NCI-H1048 (cell line): ENCODE measurements at places on chromosomes 2 and 18.

DNA sequence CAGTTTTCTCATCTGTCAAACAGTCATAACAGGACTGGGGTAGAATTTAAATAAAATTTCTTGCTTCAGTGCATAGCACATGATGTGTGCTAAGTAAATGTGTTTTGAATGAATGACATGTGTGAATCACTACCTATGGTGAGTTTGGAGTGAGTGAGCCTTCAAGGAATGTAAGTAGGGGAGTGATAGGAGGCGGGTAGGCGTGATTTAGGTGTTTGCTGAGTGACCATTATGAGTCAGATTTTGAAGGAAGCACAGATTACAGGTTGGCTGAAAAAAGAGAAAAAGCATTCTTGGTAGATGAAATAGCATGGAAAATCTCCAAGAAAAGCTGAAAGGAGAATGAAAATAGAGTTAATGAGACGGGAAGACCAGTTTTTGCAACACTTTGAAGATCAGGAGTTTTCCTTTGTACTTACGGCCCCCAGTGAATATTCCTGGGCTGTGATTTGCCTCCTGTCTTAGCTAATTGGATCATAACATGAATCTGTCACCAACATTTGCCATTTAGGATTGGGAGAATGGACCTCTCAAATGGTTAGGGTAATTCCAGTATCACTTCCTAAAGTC, 136.9 kb upstream of the GATA6 start:
- DNase-seq = no peak

DNA sequence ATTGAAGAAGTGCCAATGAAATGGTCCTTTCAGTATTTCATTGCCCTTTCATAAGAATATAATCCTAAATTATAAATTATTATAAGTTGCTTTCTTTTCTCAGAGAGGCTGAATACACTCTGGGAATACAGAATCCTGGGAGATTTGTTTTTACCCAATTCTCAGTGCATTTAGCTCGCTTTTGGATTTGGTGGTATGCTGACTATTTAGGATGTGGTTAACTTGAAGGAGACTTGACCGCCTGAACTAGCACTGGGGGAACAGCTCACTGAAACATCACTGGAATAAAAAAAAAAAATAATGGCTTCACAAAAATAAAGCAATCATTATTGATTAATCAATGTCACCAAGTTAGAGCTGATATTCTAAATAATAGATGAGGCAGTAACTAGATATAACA, 10.2 kb downstream of the TNFAIP6 start:
- DNase-seq = no peak

- DNase-seq = no peak
Observed at GRCh38 chr2:218066926-218067515, 2.0 kb upstream of the RUFY4 start.

GRCh38 chr18:3179430-3180089, 40.2 kb downstream of the MYOM1 start:
- DNase-seq = no peak

DNA sequence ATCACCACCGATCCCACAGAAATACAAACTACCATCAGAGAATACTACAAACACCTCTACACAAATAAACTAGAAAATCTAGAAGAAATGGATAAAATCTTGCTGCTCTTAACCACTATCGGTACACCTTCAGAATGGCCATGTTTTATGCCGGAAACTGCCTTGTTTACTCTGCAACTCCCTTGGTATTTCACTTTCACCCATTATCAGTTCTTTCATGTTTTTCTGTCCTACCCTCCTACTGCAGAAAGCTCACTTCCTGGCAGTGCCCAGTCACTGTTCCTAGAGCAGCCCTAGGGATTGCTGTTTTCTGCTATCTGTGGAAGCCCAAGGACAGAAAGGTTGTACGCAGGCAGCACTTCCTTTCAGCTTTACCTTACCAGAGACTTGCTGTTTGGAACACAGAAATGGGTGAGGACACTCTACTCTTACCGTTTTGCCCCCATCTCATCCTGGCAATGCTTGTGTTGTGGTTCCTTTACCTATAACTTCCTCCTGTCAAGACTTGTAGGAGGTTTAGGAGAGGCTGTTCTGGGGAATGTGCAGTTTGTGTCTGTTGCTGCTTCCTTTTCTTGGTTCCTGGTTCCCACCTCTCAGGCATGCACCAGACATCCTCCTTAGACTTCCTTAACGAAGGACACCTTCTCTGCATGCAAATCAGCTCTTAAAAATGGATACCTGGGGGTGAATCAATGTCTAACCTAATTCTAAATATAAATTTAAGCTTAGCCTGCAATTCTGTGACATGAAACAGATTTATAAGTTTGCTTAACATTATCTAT, 394.4 kb downstream of the SPAG16 start:
- no peak for DNase-seq

DNA sequence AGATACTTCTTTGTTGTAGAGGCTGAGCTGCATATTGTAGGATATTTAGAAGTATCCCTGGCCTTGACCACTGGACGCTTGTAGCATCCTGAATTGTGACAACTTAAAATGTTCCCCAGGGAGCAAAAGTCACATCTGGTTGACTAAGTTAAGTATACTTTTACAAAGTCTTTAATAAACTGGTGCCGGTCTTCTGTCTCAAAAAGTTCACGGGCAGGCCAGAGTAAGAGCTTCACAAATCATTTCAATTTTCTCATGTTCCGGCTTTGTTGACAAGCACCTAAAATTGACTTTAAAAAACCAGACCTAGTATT, 18.4 kb downstream of the ATP8B1 start:
- no peak for DNase-seq

DNA sequence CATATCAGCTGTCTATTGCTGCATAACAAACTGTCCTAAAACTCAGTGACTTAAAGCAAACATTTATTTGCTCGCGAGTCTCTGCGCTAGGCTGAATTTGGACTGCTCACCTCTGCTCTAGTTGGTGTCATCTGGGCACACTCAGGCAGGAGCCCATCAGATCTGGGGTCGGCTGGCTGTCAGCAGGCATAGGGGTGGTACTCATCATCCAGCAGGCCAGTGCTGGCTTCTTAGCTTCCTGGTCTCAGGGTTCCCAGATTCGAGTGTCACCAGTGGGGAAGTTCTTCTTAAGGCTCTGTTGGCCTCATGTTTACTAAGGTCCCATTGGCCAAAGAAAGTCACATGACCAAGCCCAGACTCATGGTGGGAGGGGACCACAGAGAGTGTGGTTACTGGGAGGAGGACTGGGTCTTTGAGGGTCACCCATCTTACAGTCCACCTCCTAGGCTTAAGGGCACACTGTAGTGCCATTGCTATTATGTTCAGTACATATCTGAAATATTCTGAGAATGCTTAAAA, 71.6 kb upstream of the ATG16L1 start:
- DNase-seq = no peak

DNA sequence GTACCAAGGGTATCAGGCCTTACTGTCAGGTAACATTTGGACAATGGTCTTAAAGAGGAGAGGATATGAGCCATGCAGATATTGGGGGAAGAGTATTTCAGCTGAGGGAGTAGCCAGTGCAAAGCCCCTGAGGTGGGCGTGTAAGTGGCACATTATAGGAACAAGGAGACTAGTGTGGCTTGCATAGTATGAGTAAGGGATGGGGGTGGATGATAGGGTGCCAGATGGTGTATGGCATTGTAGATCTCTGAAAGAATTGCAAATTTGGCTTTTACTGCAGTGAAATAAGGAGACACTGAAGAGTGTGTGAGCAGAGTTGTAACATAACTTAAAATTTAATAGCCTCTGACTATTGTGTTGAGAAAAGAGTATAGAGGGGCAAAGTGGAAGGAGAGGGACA, 244.0 kb downstream of the PDE11A start:
- no peak for DNase-seq

DNA sequence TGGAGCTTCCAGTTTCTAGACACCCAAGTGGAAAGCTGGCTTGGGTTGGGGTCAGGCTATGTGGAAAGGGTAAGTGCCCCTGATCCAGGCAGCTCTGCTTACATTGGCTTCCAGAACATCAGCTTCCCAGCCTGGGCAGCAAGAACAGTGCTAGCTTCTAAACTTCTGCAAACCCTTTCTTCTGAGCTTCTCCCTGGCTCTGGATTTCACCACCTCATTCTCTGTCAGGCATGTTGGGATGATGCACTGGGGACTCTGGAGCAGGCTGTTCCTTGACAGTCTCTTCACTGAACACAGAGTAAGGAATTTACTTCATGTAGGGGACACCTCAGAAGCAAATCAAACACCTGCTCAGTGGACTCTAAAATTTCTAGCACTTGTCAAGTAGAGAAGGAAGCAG, 72.8 kb downstream of the LYPD1 start:
- DNase-seq = no peak

- no peak for DNase-seq
Observed at GRCh38 chr2:201969241-201969937, 64.3 kb upstream of the FZD7 start.
